Ureter (tissue), 1 donor: ENCODE measurements at places on chromosomes 12 and 14. TPM values are rescaled to one million over a fixed set of nuclear protein-coding genes. Genes with fewer than 3 reads are reported as not detected.

GRCh38 chr14:101707068-101707842, 54.3 kb upstream of the PPP2R5C start:
- DNase-seq = peak; percentile 67

- no peak for DNase-seq
Observed at GRCh38 chr14:33229269-33229929, 290.7 kb downstream of the NPAS3 start.

DNA sequence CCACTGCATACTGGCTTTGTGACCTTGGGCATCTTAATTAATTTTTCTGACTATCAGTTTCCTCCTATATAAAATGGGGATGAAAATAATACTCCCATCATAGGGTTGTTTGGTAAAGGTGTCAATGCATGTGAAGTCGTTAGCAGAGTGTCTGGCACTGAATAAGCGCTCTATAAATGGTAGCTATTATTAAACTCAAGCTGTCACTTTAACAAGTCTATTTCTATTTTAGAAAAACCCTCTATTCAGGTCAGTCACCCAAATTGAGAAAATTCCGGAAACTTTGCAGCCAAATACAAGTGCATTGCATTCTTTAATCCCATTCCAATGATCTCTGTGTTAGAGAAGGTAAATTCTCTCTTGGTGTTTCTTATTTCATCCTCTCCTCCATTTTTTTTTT, 363.1 kb downstream of the SYT1 start:
- DNase-seq = no peak

The RASAL1 gene
- 1.6 TPM for total RNA-seq

DNA sequence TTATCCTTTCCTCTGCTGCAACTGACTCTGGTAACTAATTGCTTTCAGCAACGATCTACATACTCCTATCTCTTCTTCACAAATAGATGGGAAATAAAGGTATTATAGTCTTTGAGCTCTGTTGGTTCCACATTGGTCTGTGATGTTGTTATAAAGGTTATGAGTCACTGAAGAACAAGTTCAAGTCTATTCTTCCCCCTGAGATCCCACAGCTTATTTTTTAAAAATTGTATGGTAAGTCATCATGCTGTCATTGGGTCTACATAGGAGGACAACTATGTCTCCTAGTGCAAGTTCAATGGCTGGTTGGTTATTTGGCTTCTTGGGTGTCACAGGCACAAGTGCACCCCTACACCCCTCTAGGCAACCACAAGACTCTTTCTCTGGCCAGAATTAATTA, 49.6 kb upstream of the PTCSC3 start:
- no peak for DNase-seq

The PLCZ1 gene
- not detected for total RNA-seq
